ENCODE measurements at places on chromosomes 3 and 15. TPM values are rescaled to one million over a fixed set of nuclear protein-coding genes. Genes with fewer than 3 reads are reported as not detected.

The CHRNA5 gene
- total RNA-seq = 1.2 TPM

The WWTR1 gene
- total RNA-seq = 0.92 TPM

The IGSF10 gene
- total RNA-seq = not detected

DNA sequence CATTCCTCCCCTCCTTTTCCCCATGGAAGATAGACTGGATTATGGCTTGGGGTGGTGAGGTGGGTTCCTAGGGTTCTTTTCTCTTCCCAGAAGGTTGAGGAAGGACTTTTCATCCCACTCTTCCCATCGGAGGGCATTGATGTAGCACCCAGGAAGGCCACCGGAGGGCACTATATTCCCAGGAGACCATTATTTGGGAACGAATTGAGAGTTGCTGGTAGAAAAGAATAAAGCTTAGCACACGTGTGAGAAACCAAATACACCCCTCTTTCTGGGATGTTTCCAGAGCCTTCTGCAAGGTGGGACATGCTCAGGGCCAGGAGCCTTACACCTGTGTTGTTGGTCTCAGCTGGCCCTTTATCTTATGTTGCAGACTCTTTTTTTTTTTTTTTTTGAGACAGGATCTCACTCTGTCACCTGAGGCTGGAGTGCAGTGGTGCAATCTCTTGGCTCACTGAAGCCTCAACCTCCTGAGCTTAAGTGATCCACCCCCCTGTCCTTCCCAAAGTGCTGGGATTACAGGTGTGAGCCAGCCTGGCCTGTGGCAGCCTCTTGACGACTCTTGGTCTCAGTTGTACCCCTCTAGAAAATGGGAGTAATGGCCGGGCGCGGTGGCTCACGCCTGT is 6.3 kb upstream of the CDC25A start:
- no peaks in the 10 kb centered on the region for H3K36me3 ChIP-seq
- H3K27ac ChIP-seq = no peak overlapping the region
- peak; percentile 62 for DNase-seq
- peaks cover 7% of the 10 kb centered on the region for H3K4me1 ChIP-seq

GRCh38 chr15:70436428-70436827 is 326.9 kb downstream of the UACA start:
- no peak overlapping the region for H3K27ac ChIP-seq
- no peaks in the 10 kb centered on the region for H3K27me3 ChIP-seq
- peaks cover 32% of the 10 kb centered on the region for H3K4me1 ChIP-seq
- no peak overlapping the region for H3K4me3 ChIP-seq
- no peaks in the 10 kb centered on the region for H3K36me3 ChIP-seq
- DNase-seq = no peak

GRCh38 chr3:151204530-151205402 is 1.8 kb upstream of the GPR171 start:
- no peaks in the 10 kb centered on the region for H3K36me3 ChIP-seq
- H3K4me3 ChIP-seq = no peak overlapping the region
- H3K27ac ChIP-seq = no peak overlapping the region
- H3K4me1 ChIP-seq = no peaks in the 10 kb centered on the region

- H3K27me3 ChIP-seq = peaks cover 2% of the 10 kb centered on the region
- no peak overlapping the region for H3K4me3 ChIP-seq
Measured at GRCh38 chr3:53815067-53815466, 31.2 kb downstream of the CHDH start.

Data from B cell (primary cell).